ENCODE measurements at places on chromosomes 16 and 17.

GRCh38 chr17:78562734-78563133 is 14.5 kb downstream of the DNAH17 start:
- DNase-seq: no peak

DNA sequence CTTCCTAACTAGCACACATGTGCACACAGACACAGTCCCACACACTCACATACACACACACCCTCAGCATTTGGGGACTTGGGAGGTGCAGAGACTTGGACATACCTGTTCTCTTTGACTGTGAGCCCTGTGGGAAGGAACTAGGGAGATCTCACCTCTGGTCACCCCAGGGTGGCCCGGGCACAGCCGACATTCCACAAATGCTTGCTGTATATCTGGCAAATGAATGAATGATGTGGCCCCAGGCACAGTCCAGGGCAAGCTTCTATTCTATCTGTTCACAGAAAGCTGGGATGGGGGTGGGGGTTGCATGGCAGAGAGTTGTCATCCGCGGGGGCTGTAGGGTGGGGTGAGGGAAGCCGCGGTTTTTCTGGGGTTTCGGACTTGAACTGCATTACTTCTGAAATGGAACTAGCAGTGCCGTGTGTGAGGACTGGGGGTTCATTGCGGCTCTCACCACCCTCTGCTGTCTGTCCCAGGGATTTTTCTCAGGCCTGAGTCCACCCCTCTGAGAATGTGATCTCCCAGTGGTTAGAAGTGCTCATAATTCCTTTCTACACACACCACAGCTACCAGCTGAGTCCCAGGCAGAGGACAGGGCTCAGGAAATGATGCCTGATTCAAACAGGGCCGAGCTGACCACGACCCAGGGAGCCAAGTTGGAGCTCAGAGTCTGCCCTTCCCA is 3.3 kb upstream of the RIPOR1 start:
- no peak for DNase-seq

- DNase-seq: no peak
Measured at GRCh38 chr17:55722016-55722736, 488 bp downstream of the TMEM100 start.

- no peak for DNase-seq
Measured at GRCh38 chr16:11405331-11406176, 60.3 kb downstream of the RMI2 start.

DNA sequence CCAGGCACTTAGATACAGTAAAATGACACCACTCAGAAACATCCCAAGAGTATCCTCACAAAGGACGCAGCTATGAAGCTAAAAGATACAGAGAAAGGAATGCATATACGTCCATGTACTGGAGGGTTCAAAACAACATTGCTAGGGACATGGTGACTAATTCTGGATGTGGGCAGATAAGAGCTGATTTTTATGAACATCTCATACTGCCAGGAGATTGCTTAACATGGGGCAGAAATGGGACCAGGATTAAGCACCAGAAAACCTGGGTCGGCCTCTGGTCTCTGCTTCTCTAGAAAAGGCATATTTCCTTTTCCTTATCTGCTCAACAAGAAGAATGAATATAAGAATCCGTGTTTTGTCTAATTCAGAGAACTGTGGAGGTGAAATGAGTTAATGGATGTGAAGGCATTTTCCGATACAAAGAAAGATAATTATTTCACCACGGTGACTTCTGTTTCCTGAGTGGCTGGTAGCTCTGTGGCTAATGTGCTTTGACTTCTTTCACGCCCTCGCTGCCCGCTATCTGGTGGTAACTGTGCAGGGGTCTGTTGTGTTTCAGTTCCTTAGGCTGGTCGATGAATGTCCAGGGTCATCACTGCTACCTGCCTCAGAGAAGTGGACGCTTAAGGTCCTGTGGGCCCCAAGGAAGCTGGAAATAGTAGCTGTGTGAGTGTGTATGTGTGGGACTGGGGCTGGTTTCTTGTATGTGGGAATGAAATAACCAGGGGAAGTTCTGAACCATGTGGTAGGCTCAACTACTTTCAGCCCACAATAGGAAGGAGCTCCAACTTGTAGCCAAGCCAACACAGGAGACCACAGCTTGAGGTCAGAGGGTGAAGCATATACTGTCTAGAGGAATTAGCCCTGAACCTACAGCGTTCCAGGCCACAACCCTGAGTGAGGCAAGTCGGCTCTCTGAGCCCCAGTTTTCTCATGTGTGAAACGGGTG is 15.8 kb upstream of the CCL5 start:
- no peak for DNase-seq

DNA sequence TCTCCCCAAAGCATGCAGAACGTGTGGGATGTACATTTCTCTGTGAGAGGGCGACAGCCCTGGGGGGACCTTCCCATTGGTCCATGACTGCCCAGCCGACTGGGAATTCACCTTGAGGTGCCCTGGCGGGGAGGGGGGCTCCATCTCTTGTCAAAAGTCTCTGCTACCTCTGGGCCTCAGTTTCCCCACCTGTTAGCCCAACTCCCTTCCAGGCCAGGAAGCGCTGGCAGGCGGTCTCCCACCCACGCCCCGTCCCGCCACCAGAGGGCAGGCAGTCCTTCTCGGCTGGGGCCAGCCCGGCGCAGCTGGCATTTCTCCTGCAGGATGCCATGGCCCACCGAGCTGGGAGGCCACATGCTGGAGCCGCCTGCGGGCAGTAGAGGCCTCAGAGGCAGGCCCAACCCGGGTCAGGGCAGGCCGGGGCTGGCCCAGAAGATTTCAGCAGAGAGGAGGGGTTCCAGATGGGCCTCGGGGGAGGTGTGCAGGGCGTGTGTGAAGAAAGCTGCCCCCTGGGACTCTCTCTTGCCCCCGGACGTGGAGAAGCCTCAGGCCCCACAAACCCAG is 16.6 kb downstream of the CD7 start:
- DNase-seq: peak; percentile 81

GRCh38 chr17:71792966-71793365 is 327.9 kb upstream of the SOX9 start:
- DNase-seq: no peak

- peak; percentile 41 for DNase-seq
Measured at GRCh38 chr16:54171626-54172537, 114.7 kb downstream of the IRX3 start.

- DNase-seq: no peak
Measured at GRCh38 chr17:16432017-16432416, 16.6 kb downstream of the TRPV2 start.

DNA sequence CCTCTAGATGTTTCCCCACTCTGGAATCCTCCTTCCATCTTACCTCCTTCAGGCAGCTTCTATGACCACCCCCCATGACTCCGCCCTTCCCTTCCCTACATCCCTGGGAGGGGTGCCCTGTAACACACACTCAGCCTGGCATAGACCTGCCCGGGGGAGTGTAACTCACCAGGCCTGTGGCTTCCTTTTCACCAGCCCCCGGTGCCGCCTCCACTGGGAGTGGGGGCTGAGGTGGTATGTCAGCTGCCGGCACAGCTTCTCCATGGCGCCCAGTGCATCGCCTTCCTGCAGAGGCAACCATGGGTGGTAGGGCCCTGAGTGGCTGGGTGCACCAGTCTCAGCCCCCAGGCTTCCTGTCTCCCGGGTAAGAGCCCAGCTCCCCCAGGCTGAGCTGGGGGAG is 32.3 kb downstream of the TRPV2 start:
- no peak for DNase-seq

DNA sequence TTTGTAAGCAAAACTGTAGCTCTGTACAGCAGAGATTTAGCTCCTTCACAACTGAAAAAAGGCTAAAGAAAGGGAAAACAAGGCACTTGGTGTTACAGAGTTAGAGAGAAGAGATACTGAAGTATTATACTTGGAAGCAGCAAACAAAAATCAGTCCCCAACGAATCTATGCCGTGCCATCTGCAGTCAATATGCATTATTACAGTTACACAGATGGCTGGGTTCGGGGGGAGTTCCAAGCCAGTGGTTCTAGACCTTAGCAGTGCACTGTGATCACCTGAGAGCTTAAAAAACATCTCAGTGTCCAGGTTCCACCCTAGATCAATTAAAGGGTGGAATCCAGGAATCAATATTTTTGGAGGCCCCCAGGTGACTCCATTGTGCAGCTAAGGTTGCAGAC is 489.9 kb downstream of the SHISA9 start:
- no peak for DNase-seq

GRCh38 chr17:77295241-77295853 is 154.6 kb downstream of the SEC14L1 start:
- DNase-seq: no peak

GRCh38 chr16:50814541-50814940 is 72.7 kb downstream of the CYLD start:
- no peak for DNase-seq

DNA sequence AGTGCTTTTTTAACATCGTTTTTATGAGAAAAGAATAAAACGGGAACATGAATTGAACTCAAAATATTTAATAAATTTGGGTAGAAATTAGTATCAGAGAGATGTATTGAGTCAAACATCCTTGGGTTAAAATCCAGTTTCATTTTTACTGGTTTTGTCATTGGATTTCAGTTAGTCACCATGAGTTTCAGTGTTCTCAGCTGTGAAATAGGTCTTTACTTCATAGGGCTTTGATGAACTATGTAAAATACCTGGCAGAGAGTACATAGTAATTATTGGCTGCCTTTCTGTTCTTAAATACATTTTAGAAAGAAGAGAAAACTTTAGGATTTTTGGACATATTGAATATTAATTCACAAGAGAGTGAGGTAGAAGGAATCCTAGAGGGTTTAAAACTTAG is 105.8 kb downstream of the TANC2 start:
- DNase-seq: no peak

GRCh38 chr17:79393358-79394052 is 217.3 kb downstream of the RBFOX3 start:
- DNase-seq: peak; percentile 86

GRCh38 chr17:61984821-61985220 is 57.0 kb upstream of the INTS2 start:
- no peak for DNase-seq

DNA sequence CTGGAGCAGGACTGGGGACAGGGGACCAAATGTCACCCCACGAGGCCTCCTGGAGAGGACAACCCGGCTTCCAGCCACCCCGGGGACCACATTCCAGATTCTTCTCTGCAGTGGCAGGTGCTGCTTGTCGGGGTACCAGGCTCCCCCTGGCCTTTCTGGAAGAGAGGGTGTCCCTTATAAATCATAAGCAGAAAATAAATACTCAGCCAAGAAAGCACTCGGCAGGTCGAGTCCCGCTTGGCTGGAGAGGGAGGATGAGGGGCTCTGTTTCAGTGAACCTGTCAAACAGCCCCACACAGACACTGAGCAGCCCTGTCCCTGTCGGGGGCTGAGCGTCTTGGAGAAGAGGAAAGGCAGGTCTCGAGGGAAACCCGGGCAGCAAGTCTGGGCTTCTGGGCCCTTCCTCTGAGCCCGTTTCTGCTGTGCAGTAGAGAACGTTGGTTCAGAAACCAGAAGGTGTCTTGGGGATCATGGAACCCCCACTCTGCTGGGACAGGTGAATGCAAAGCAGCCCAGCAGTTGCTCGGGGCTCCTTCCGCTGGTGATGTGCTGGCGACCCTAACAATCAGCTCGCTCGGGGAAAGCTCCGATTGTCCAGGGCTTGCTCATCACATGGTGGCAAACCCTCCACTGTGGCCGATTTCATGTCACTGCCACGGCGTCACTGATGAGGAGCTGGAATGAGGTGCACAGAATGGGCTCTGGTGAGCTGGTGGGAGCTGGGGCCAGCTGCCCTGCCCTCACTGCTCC is 36.6 kb downstream of the COX4I1 start:
- DNase-seq: no peak

- DNase-seq: no peak
Measured at GRCh38 chr16:19655242-19655777, 62.7 kb downstream of the KNOP1 start.

DNA sequence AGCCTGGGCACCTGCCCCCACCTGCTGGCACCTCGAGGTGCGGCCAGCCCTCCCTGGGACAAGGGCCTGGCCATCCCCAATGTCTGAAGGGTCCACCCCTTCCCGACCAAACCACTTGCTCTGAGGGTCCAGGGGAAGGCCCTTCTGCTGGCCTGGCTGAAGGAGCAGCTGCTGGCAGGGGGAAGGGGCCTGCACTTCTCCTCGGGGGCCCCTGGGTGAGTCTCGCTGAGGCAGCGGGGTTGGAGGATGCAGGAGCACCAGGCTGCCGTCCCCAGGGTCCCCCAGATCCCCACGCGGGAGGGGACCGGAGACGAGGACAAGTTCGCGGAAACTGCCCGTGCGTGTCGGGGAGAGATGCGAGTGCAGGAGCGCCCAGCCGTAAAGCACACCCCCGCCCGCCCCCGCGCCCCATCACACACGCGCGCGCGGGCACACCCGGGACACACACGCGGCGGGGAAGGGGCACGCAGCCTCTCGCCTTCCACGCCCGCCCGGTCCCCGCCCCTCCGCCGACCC is 725 bp upstream of the CACNA1H start:
- DNase-seq: no peak

- DNase-seq: no peak
Measured at GRCh38 chr17:50949128-50949988, 83.2 kb upstream of the TOB1 start.

GRCh38 chr16:8788578-8789172 is 8.8 kb downstream of the TMEM186 start:
- DNase-seq: no peak

DNA sequence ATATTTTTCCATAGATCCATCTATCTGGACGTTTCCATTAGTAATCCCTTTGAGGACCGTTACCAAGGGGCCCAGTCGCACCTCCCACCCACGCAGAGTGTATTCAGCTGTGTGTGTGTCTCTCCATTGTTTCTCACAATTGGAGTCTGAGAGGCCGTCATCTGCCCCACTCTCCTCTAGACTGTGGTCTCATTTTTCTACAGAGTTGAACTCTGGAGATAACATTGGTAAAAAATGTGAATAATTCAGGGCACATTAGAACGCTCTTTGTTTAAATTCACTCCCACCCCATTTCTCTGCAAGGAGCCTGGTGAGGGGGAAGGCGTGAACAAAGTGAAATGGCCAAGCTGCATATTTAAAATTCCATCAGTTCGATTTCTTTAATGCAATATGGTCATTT is 333.1 kb upstream of the MAF start:
- DNase-seq: no peak

- no peak for DNase-seq
Measured at GRCh38 chr17:81683208-81683583, 401 bp downstream of the ARL16 start.

DNA sequence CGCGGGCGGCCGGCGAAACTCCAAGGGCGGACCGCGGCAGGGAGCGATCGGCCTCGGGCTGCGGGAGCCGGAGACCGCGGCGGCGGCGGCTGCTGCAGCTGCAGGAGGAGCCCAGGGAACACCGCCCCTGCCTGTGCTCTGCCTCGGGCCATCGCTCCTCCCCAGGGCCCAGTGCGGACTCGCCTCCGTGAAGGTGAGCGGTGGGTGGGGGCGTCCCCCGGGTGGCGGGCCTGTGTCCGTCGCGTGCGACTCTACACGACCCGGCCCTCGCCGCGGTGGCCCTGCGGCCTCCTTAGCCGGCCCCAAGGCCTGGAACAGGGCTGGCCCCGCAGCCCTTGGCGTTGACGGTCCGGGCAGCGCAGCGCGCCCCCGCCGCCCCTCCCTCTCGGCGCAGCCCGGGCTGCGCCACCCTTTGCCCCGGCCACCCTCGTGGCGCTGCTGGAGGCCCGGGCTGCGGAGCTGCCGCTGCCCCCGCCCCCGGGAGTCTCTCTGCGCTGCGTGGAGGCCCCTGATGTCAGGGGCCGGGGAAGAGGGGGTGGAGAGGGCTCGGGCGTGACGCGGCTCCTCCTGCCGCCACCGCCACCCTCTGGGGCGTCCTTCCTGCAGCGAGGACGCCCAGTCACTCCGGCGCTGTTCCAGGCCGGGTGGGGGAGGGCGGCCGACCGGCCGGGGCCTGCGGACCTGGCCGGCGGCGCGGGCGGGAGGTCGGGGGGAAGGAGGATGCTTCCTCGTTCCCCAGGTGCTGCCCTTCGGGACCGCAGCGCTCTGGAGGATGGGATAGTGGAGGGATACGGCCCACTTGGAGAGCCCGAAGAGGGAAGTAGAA is 485 bp downstream of the DYNLL2 start:
- peak; percentile 71 for DNase-seq

GRCh38 chr17:5429191-5429887 is 9.4 kb downstream of the RPAIN start:
- DNase-seq: no peak
